ENCODE measurements at places on chromosomes 11 and 22.

DNA sequence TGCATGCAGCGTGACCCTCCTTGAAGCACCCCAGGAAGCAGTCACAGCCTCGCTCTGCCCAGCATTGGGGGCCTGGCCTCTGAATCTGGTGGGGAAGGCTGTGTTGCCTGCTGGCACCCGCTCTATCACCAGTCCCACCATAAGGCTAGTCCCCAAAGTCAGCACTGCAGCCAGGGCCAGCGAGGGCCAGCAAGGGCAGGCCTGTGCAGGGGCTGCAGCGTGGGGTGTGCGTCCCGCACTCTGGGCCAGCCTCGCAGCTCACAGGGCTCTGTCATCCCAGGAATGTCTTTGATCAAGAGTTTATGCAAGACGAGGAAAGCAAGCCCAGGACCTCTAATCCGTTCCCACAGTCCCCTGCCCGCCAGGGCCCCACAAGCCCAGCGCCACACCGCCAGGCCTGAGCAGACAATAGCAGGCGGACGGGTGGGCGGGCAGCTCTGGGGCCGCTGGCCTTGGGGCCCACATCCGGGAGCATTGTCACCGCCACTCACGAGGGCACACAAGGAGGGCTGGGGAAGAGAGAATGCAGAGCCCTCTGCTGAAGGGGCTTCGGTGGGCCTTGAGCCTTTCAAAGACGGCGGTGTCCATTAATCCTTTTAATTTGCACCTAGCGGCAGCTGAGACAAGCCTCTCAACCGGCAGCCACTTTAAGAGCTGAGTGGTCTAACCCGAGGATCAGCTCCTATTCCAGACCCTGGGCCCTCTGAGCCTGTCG is 17.1 kb downstream of the LTO1 start:
- DNase-seq: no peak

DNA sequence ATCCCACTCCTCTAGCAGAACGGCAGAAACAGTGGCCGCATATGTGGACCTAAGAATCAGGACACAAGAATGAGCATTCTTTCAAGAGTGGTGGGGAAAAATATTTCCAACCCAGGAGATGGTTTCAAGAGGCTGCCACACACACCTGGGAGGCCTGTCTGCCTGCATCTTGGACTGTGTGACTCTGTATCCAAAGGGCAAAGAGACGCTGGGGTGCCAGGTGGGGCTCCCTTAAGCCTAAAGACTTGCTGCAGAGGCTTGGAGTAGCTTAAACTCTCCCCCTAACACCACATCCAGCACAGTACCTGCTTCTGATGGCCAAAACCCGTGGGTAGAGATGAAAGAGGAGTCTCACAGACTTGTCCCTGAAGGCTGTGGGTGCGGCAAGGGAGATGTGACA is 3.5 kb downstream of the CXCR5 start:
- no peak for DNase-seq

GRCh38 chr11:26276798-26277424 is 55.0 kb upstream of the ANO3 start:
- peak; percentile 42 for DNase-seq

DNA sequence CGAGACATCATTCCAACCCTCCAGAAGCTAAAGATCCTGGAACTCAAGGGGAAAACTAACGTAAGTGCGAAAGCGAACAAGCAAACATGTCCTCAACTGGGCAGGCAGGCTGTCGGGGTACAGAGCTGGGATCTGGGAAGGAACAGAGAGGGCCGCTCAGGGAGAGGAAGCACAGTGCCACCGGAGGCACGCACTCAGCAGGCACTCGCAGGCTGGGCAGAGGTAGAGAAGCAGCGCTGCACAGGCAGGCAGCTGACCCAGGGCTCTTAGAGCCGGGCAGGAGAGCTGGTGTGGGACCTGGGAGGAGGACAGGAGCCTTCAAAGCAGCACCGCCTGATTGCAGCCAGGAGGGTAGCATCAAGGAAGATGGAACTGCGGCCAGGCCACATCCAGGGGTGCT is 62.2 kb downstream of the MICAL3 start:
- DNase-seq: no peak

GRCh38 chr11:15624701-15625100 is 510.0 kb downstream of the INSC start:
- DNase-seq: no peak

DNA sequence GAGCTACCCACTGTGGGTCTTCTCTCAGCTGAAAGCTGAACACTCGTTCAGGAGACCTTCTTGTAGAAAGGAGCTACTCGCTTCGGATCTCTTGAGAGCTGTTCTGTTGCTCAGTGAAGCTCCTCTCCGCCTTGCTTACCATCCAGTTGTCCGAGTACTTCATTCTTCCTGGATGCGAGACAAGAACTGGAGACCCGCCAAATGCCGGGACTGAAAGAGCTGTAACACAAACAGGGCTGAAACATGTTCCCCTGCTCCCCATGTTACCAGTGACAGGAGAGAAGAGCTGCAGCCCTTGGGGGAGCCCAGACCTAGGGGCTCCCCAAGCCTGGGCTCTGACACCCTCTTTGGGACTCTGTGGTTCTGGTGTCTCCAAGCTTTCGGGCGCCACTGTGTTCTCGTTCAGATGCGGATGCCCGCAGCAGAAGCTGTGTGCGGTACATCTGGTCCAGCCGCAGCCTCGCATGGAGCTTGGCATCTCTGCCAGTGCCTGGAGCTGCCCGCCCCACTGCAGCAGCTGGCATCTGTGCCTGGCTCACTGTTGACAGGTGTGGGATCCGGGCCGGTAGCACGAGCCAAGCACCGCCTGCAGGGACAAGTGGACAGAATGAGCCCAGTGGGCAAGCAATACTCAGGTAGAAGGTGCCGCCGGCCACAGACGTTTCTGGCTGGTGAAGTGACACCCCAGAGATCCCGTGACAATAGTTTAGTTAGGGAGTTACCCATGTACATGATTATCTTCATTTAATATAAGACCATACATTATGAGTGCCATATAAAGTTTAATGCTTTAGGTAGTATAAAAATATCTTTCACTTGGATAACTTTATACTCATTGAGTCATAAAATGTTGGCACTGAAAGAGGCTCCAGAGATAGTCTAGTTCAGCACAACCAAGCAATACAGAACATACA is 49.1 kb downstream of the EMSY start:
- no peak for DNase-seq

All from omental fat pad (tissue), 4 donors.